ENCODE measurements at places on chromosomes 7 and 10.

DNA sequence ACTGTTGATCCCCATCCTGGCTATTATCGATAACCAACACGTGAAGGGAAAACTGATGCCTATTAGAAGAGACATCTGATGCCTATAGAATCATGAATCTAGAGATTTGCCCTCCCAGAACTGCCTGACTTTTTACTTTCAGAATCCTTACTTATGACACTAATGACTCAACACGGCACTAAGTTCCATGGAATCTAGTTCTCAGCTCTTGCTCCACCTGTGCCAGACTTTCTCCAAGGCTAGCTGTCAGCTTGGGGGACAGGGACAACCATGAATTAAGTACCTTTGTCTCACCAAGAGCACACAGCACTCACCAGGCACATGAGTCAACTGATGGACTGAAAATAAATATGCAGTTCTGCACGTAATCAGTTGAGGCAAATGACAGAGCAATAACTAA, 184.2 kb downstream of the FRMD4A start:
- DNase-seq: no peak

GRCh38 chr10:35194471-35194870, 67.8 kb downstream of the CREM start:
- no peak for DNase-seq

DNA sequence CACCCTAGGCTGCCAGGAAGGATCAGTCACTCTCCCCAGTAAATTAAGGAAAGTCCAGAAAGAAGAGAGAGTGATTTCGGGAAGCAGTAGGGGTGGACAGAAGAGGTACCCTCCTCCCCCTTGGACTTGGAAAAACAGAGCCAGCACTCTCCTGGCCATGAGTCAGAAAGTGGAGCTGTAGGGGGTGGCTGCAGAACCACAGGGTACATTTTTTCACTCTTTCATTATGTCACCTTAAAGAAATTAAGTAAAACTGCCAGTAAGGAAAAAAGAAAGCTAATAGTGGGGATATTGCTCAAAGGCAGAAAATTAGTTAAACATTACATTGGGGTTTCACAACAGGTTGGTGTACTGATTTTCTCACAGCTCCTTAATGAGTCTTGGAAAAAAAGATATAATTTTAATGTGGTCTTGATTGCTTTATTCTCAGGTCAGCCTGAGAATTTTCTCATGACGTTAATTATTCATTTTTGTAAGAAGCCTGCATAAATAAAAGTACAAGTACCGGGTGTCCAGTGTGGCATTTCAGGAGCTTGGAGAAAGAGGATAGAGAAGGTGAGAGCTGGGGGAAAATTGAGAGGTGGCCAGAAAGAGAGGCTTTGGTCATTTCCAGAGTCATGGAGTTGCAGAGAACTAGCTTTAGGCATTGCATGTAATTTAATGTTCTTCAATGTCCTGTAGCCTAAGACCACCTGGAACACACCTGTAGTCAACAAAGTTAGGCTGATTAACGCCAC, 23.2 kb upstream of the AOAH start:
- DNase-seq: no peak

DNA sequence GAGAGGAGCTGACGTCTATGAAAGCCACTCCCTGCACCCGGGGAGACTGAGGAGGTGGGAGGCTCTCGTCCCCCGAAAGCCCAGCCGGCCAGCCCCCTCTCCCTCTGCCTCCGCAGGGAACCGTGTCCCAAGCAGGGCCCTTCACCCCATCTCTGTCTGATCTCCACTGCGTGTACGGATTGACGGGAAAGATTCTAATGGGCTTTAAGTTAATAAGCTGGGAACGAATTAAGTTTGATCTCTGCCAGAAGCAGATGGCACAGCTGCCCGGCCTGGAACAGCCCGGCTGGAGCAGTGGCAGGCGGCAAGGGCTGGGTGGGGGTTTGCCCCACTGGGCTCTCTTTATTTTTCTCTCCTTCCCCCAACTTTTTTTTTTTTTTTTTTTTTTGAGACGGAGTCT, 6.1 kb upstream of the SLC29A4 start:
- DNase-seq: no peak

DNA sequence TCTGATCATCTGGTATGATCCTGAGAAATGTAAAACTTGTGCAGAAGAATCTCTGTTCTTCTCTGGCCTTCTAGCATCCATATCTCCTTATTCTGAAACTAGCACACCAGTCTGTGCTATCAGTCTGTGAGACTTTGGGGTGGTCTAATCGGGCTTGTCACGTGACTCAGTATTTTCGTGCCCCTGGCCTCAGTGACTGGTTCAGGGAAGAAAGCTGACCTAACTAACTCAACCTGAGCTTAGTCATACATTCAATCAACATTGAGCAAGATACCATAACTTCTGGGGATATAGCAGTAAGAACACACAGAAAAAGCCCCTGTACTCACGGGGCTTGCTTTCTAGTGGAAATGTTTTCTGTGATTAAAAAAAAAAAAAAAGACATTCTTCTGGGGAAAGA, 109.3 kb downstream of the DKK1 start:
- DNase-seq: no peak

DNA sequence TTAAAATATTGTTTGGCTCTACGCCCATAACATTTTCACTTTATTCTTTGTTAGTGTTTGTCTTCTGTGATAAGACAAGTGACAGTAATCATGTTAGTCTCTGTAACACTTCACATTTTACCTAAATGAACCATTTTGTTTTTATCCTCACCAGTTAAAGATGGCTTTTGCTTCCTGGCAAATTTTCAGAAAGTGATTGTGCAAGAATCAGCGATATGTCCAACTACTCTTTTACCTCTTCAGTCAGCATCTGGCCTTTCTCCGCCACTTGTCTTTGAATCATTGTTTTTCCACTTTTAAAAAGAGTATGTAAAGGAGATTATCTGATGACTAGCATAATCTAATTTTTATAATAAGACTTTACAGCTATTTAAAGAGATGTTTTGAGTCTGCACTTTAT, 3.5 kb downstream of the DGKB start:
- no peak for DNase-seq

- DNase-seq: no peak
Observed at GRCh38 chr10:100980711-100981110, 6.6 kb downstream of the MRPL43 start.

DNA sequence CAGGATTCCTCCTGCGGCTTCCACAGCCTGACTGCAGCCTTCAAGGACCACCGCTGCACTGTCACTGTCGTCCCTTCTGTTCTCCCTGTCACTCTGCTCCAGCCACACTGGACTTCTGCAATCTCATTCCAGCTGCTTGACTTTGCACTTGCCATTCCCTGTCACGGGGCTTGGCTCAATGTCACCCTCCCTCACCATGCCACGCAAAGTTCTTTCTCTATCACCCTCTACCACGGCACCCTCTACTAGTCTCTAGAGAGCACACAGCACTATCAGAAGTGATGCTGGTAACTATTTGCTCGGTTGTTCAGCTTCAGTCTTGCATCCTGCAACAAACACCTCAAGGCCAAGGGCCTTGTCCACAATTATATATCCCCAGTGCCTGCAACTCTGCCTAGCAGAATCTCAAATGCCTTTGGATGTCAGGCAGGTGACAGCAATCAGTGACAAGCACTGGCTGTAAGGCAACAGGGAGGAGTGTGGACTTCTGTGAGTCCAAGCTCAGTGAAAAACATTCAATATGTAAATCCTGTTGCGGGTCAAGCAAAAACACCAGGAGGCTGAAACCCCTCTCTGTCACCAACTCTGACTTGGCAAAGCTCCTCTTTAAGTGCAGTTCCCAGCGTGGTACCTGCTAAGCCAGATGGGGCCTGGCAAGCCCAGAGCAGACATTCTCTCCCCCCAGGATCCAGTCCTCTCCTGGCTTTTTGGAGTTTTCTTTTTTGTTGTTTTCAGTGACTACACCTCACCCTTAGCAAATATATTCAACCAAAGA, 259.9 kb downstream of the FGFR2 start:
- no peak for DNase-seq

DNA sequence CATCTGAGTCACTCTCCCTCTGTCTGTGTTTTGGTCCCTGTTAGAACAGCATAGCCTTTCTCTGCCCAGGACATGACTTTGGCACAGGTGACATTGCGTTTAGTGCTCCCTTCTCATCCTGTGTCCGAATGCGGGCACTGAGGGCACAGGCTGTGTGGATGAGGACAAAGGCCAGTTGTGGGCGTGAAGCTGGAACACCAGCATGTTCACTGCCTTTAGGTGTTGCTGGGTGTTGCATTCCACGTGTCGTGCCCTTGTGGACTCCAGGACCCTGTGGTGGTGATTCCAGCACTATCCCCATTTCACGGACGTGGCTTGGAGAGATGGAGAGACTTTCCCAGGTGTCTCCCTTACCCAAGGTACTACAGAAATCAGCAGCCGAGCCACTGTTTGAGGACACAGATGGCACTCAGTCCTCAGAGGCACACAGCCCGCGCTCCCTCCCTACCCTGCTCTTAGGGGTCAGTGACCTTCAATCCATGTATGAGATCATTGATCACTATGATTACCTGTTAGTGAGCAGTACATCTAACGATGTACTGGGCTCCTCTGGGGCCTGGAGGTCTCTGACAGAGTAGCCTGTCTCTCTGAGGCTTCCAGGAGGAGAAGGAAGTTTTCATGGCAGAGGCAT, 917 bp upstream of the CNPY1 start:
- no peak for DNase-seq

DNA sequence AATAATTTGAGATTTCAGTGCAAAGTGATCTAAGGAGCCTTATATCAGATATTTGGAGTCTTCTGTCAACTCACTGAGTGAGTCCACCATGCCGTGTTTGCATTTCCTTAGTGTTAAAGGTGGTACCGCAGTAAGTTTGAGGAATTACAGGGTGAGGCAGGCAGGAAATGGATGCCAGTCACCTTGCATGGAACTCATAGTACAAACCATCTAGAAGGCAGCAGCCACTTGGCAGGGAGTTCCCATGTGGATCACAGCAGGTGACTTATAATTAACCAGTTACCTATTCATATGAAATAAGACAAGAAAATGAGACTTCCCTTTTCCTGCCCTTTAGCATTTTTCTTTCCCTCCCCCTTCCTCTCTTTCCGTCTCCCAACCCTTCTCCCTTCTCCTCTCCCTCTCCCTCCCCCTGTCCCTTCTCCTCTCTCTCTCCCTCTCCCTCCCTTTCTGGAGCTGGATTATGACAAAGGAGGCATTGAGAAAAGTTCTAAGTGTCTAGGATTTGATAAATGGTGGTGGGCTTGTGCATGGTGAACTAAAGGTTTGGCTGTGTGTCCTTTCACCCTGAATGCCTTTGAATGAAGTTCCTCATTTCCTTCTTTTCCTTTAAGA, 94.1 kb downstream of the LRRC4 start:
- no peak for DNase-seq

- no peak for DNase-seq
Observed at GRCh38 chr7:137482466-137482865, 138.9 kb upstream of the PTN start.

DNA sequence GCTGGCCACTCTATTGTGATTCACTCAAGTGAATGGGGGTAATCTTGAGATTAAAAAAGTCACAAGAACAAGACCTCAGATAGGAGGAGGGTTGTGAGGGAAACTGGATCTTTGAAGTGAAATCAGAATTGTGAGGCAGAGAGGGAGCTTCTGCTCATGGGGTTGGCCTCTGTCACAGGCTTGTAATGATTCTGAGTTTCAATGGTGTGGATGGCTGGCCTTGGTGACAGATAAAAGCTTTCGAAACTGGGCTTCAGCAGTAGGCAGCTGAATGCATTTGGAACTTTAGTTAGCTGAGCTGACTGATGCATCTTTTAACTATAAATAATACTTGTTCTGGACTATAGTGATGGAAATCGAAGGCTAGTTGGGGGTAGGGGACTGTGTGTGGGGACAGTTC, 12.2 kb downstream of the TAS2R60 start:
- no peak for DNase-seq

DNA sequence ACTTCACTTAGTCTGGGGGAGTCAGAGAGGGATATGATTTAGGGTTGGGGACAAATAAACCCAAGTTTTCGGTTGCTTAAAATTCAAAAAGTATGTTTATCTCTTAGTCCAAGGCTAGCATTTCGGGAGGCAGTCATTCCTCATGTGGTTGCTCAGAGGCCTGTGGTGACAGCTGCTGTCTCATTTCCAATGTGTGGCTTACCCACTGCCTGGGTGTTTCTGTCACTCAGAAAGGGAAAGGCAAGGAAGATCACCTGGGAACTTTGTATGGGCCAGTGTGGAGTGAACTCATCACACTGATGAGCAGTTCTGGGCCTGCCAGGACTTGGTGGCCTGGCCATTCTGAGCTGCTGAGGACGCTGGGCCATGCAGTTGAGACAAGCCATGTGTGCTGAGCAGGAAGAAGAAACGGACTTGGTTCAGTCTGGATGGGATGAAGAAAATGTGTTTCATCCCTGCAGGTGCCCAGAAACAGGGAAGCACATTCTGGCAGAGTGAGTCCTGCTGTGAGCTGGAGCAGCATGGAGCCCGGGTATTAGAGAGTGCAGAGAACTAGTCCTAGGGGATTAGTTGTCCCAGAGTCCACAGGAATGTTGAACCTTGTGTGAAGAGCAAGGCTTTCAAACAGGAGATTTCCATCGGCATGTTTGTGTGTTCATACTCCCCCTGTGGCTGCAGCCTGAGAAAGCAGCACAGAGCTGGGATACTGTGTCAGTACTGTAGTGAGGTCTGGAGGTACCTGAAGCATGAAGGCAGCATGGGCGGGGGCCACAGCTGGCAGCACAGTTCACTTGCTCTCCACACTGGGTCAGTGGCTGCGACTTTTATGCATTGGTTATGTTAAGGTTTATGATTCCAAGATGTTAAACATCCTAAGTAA, 211.1 kb upstream of the IGFBP3 start:
- DNase-seq: no peak

DNA sequence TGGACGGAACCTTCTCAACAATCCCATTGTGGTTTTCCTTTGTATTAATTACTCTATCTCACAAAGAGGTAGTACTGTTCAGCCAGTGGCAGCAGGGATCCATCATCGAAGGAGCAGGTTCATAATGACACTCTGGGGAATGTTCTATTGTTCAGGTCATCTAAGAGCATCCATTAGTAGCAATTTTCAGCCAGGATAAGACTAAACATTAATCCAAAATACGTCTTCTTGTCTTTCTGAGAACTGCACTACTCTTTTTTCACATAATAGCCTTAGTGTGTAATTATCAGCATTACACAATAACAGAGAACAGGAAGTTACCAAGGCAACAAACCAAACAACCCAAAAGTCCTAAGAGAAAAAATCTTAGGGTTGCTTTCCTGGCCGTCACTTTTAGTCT, 259.5 kb upstream of the VWC2 start:
- DNase-seq: no peak

GRCh38 chr7:139620676-139621344, 97.3 kb downstream of the CLEC2L start:
- no peak for DNase-seq
